NCI-H345 (cell line): ENCODE measurements at places on chromosomes 1 and 21.

DNA sequence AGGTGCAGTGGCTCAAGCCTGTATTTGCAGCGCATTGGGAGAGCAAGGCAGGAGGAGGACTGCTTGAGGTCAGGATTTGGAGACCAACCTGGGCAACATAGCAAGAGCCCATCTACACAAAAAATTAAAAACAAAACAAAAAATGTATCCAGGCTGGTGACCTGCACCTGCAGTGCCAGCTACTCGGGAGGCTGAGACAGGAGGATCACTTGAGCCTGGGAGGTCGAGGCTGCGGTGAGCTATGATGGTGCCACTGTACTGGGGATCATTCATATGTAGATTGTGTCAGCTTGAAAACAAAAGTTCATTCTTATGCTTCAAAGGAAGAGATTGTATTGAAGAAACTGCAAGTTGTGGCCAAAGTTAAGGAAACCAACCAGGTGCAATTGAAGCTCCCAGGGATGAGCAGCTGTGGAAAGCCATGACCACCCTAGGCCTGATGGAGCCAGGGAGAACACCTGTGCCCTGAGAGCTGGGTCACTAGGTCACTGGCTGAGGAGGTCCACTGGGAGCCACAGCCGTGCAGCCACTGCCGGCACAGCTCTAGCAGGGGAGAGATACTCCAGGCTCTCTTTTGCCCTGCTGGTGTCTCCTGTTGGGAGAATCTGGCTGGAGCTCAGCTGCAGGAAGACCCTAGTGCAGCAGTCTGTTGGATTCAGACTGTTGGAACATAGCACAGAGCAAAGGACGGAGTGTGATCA is 13.3 kb upstream of the BRWD1 start:
- DNase-seq = no peak

DNA sequence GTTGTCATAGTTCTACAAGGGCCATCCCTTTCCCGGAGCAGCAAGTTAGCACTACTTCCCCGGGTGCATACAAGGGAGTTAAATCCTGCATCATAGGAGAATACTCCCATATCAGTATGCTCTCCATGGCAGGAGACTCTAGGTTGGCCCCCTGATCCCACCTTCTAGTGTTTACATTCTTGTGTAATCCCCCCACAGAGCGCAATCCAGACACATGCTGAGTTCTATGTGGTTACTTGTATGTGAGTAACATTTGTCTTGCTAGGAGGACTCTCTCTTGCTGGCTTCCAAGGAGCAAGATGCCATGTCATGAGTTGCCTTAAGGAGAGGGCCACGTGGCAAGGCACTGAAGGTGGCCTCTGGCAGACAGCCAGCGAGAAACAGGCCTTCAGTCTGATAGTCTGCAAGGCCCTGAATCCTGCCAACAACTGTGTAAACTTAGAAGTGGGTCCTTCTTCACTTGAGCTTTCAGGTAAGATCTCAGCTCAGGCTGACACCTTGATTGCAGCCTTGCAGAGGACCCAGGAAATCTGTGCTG is 155.3 kb downstream of the CDC7 start:
- DNase-seq = no peak

DNA sequence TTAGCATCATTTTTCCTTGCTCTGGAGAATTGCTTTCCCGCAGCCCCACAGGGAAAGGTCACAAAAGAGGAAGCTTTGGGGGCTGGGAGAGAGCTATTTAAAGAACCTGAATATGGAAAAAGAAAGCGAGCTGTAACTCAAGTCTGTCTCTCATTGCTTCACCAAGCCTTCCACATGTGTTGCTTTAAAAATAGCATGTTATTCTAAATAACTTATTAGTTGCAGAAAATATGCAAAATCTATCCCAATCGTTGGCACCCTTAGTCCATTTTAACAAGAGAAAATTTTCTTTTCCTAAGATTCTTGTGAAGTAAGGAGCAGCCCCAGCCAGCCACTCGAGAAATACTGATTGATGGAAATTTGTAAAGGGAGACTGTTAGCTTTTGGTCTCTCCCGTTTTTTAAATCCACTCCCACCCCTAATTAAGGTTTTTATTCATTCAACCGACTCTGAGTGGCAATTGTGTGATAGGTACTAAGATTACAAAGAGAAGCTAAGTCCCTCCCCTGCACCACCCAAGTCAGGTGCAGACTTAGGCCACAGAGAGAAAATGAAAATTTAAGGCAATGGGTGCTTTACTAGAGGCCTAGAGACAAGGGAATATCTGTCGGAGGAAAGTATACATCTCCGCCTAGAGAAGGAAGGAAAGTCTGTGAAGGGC is 802 bp downstream of the CYP4X1 start:
- DNase-seq = no peak

GRCh38 chr1:108862017-108862610 is 5.2 kb upstream of the AKNAD1 start:
- DNase-seq = no peak

GRCh38 chr21:36661511-36662309 is 37.2 kb upstream of the SIM2 start:
- peak; percentile 48 for DNase-seq

DNA sequence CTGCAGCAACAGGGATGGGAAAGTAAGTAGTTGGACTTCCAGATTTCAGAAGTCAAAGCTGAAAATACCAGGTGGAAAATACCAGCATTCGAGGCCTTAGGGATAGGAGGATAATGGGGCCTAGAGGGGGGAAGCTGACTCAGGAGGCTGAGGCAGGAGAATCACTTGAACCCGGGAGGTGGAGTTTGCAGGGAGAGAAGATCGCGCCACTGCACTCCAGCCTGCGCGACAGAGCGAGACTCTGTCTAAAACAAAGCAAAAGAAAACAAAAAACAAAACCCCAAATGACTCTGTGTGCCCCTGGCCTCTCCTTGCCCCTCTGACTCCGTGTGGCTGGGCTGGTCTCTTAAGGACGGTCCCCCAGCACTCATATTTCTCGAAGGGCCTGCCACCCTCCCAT is 3.4 kb downstream of the SH2D2A start:
- DNase-seq = no peak

DNA sequence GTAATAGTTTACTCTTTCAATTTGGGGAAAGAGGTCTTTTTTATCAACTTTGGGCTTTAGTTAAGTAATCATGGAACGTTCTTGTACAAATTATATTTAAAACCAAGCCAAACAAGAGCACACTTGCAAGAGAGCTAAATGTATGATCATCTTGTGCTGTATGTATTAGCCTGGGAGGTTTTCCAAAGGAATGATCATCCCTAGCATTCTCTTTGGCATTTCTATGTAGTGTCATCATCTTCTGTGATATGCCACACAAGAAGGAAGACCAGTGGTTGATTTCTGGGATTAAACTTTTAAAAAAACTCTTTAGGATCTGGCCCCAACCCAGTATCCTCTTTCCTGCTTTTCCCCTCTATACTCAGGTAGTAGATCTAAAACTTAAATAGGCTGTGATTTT is 38.4 kb upstream of the KCNQ4 start:
- DNase-seq = no peak

DNA sequence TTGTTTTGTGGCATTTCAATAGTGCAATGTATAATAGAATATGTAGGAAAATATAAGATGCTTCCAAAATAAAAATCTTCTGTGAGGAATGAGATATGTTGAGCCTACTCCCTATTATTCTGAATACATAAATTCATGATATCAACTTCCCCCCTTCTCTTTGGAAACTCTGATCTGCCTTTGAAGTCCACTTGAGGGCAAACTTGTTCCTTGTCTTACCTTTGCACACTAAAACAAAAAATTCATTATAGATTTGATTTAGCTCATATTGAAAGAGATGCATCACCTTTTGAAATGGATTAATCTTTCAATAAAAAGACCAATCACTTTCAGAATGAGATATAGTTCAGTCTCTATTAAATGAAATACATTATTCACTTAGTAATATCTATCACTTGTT is 580.7 kb upstream of the ADGRL4 start:
- no peak for DNase-seq

DNA sequence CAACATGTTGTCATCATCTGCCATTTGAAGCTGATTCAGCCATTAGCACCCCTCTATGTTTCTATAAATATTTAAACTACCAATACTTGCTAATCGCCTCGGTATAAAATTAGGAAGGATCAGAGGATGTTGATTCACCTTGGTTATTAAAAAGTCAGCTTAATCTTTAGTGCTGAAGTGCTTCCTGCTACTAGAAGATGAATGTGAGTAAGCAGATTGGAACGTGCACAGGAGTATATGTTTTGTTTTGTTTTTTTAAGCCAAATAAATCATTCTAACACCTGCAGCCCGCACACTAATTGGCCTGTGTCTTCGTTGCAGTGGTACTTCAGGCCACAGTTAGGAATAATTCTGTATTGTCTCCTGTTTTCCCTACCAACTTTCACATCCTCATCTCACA is 485.7 kb downstream of the AJAP1 start:
- peak; percentile 62 for DNase-seq

GRCh38 chr1:243452092-243452491 is 196.3 kb downstream of the SDCCAG8 start:
- no peak for DNase-seq

GRCh38 chr1:159843459-159843858 is 16.8 kb downstream of the SLAMF8 start:
- DNase-seq = no peak

GRCh38 chr1:162541619-162542141 is 19.8 kb upstream of the UAP1 start:
- no peak for DNase-seq

GRCh38 chr1:48246727-48247126 is 24.2 kb downstream of the SLC5A9 start:
- DNase-seq = peak; percentile 13
